ENCODE measurements at places on chromosomes 3 and 15.

GRCh38 chr3:29072611-29073010 lies 208.3 kb upstream of the RBMS3 start:
- peak; percentile 29 for DNase-seq

DNA sequence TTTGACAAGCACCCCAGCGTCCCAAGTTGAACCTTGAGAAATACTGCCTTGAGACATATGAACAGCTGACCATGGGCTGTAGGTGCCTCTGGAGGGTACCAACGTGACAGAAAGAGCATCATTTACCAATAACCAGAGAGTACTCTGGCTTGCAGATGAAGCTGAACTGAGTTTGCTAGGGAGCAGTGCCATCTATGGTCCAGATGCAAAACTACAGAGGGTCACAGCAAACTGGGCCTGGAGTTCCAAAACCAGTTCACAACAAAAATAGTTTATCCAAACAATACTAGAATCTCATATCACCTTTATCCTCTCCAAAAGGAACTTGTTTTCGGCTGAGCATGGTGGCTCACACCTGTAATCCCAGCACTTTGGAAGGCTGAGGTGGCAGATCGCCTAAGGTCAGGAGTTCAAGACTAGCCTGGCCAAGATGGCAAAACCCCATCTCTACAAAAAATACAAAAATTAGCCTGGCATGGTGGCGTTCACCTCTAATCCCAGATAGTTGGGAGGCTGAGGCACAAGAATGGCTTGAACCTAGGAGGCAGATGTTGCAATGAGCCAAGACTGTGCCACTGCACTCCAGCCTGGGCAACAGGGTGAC lies 69.3 kb downstream of the CHAC1 start:
- DNase-seq: no peak

- peak; percentile 86 for DNase-seq
These were observed 58.1 kb downstream of the SLC6A6 start for GRCh38 chr3:14460342-14461005.

GRCh38 chr15:42457445-42458442 lies 33.2 kb downstream of the ZNF106 start:
- DNase-seq: peak; percentile 92

DNA sequence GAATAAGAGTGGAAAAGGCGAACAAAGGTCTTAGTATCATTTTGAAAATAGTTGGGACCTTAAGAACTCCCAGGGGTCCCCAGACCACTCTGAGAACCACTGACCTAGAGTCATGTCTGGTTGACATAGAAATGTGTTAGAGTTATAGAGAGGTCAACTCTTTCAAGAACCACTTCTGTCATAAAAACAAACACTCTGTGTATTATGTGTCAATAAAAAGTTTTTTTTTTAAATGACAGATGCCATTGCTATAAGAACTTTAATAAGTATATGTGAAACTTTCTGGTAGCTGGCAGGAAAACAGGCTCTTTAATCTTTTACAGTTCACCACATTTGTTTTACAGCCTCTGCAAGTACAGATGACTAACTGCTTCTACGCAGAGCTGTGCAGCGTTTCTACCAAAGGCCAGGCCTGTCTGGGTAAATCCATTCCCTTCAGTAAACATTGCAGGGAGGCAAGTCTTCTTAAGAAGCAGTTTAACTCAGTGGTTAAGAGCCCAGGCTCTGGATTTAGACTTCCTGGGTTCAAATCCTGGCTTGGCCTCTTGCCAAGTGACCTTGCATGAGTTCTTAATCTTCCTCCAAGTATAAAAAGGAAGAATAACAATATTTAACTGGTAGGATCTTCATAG lies 56.6 kb downstream of the RFTN1 start:
- no peak for DNase-seq
